ENCODE measurements at places on chromosomes 3 and 15.

- no peak for DNase-seq
These were observed 461.0 kb downstream of the GBE1 start for GRCh38 chr3:81300324-81300927.

GRCh38 chr15:68192804-68193486 is 12.2 kb downstream of the CALML4 start:
- no peak for DNase-seq

DNA sequence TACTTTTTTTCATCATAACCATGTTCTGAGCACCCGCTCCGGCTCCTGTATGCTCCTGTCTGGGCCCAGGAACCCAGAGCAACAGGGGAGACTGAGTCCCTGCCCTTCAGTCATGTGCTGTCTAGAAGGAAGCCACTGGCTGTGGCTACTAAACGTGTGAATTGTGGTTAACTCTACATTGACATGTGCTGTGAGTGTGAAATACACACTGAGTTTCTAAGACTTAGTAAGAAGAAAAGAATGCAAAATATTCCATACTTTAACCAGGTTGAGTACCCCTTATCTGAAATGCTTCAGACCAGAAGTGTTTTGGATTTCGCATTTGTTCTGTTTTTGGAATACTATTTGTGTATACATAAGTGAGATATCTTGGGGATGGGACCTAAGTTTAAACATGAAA is 42.8 kb upstream of the CGNL1 start:
- DNase-seq: no peak

DNA sequence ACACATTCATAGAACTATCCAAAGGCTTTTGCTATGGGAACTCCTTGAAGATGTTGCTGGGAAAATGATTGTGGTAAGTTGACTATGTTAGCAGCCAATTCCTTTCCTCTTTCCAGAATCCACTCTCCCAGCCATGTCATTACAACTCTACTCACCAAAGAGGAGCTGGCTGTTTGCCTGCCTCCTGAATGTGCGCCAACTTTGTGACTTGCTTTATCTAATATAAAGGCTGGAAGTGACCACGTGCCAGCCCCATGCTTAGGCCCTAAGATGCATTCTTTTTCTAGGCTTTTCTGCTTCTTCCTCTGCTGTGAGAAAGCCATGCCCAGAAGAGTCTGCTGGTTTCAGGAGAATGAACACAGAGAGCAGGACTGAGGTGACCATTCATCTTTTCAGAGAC is 182.2 kb downstream of the GABRB3 start:
- DNase-seq: no peak

DNA sequence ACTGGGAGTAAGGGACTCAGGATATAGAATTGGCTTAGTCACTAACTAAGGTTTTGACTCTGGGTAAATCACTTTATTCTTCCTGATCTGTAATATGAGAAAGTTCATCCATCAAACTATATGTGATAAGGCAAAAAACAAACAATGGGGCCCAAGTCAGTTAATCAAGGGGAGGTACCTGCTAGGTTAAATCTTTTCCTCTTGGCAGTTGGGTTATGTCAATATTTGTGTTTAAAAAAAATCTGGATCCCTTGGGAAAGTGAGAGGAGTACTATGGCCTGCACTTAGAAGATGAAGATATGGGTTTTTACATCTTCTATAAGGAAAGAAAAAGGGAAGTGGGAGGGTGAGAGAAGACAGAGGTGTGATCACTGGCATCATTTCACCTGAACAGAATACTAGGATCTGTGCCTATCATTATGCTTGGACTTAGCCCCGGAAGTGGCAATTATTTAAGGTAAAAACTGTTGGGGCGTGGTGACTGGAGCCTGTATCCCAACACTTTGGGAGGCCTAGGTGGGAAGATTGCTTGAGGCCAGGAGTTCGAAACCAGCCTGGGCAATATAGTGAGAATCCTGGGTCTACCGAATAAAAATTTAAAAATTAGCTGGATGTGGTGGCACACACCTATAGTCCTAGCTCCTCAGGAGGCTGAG is 2.8 kb upstream of the SLC28A2 start:
- no peak for DNase-seq

- DNase-seq: no peak
These were observed 40.3 kb upstream of the PARL start for GRCh38 chr3:183924956-183925355.

GRCh38 chr3:3586843-3587646 is 212.2 kb upstream of the LRRN1 start:
- DNase-seq: no peak
